A549 treated with Mapracorat at 1 μM for 4 hours (cell line): ENCODE measurements at places on chromosomes 2 and 18. TPM values are rescaled to one million over a fixed set of nuclear protein-coding genes. Genes with fewer than 3 reads are reported as not detected.

Gene MOB4
- total RNA-seq, result 20.0 to 32.3 TPM (median 27.3 TPM) in 5 replicates

Gene NTSR2
- total RNA-seq, result 0.10 to 0.17 TPM in 2 of 5 replicates, not detected in the others

Gene ACVR1C
- not detected in 5 replicates for total RNA-seq

Gene TUBA3E
- 2.4 to 3.8 TPM (median 3.3 TPM) in 5 replicates for total RNA-seq

Gene AGXT
- total RNA-seq, result not detected in 5 replicates

Gene CD302
- total RNA-seq, result 2.0 to 2.4 TPM (median 2.1 TPM) in 5 replicates

Gene ARHGAP25
- total RNA-seq, result 0.08 to 0.34 TPM (median 0.20 TPM) in 5 replicates

Gene MARCHF4
- total RNA-seq, result 27.4 to 34.5 TPM (median 32.4 TPM) in 5 replicates

Gene VWC2L
- total RNA-seq, result not detected in 5 replicates

Gene TUBB6
- total RNA-seq, result 193 to 216 TPM (median 207 TPM) in 5 replicates

Gene KCNF1
- total RNA-seq, result 20.6 to 47.2 TPM (median 36.0 TPM) in 5 replicates

Gene KCNE4
- 0.43 to 0.56 TPM (median 0.50 TPM) in 5 replicates for total RNA-seq

Gene FIGLA
- not detected in 5 replicates for total RNA-seq

Gene GPR17
- 0.08 to 0.15 TPM (median 0.10 TPM) in 3 of 5 replicates, not detected in the others for total RNA-seq
